ENCODE measurements at places on chromosomes 11 and 22.

- H3K27ac ChIP-seq: no peak overlapping the region
- no peaks in the 10 kb centered on the region for H3K27me3 ChIP-seq
- no peaks in the 10 kb centered on the region for H3K4me1 ChIP-seq
- no peaks in the 10 kb centered on the region for H3K36me3 ChIP-seq
Observed at GRCh38 chr11:79488286-79488685, 47.5 kb upstream of the TENM4 start.

- peaks cover 58% of the 10 kb centered on the region for H3K4me1 ChIP-seq
- no peaks in the 10 kb centered on the region for H3K36me3 ChIP-seq
Observed at GRCh38 chr11:66112601-66113499, 42.8 kb downstream of the PACS1 start.

DNA sequence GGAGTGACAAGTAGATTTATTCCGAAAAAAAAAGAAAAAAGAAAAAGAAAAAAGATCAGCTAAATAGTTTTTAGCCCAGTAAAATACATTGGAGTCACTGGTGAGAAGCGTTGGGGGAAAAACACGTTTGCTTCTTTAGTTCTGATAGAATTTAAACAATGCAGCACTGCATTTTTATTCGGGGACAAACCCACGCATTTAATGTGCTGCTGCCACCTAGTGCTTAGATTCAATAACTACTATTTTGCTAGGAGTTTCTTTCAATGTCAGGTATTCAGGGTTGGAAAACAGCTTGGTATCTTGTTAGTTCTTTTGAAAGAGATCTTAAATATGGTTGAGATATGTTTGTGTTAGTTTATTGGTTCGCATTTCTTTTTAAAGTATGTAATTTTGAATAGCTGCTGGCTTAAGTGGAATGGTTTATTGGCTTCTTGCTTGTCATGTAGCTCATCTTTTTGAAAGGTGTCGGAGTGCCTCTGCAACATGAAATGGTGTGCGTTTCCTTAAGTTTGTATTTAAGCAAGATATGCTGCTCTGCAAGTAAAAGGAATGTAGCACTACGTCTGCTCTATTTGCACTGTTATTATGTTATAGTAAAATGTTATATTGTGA, 41.9 kb downstream of the SVIP start:
- no peak for DNase-seq
- no peak overlapping the region for H3K27ac ChIP-seq
- no peak overlapping the region for H3K4me3 ChIP-seq
- H3K4me1 ChIP-seq: no peaks in the 10 kb centered on the region
- no peaks in the 10 kb centered on the region for H3K27me3 ChIP-seq
- no peaks in the 10 kb centered on the region for H3K36me3 ChIP-seq

DNA sequence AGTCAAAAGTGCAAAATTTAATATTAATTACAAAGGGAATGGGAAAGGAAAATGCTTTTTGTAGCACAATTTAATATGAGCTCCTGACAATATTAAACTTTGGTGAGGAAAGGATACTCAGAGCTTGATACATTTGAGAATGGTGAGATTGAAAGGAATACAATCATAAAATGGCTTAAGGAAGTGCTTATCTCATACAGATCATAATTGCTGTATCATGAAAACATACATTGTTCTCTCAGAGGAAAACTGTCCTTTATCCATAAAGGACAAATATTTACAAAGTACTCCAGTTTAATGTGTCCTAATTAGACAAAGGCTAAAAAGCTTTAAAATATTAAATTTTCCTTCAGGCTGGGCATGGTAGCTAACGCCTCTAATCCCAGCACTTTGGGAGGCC, 260.4 kb downstream of the TMEM135 start:
- no peak for DNase-seq
- H3K27me3 ChIP-seq: no peaks in the 10 kb centered on the region
- no peak overlapping the region for H3K27ac ChIP-seq
- H3K4me1 ChIP-seq: no peaks in the 10 kb centered on the region

GRCh38 chr11:69540118-69541000, 58.9 kb downstream of the LINC01488 start:
- peaks cover 4% of the 10 kb centered on the region for H3K27me3 ChIP-seq
- no peaks in the 10 kb centered on the region for H3K4me1 ChIP-seq
- H3K4me3 ChIP-seq: no peak overlapping the region

GRCh38 chr11:33646629-33647028, 54.0 kb downstream of the C11orf91 start:
- DNase-seq: no peak
- no peaks in the 10 kb centered on the region for H3K36me3 ChIP-seq
- H3K4me1 ChIP-seq: no peaks in the 10 kb centered on the region
- no peak overlapping the region for H3K27ac ChIP-seq
- no peaks in the 10 kb centered on the region for H3K27me3 ChIP-seq
- no peak overlapping the region for H3K4me3 ChIP-seq

- H3K4me3 ChIP-seq: no peak overlapping the region
- no peaks in the 10 kb centered on the region for H3K27me3 ChIP-seq
- no peak overlapping the region for H3K27ac ChIP-seq
- DNase-seq: no peak
- H3K36me3 ChIP-seq: peaks cover 50% of the 10 kb centered on the region
Observed at GRCh38 chr11:61353131-61354067, 8.3 kb downstream of the CYB561A3 start.

GRCh38 chr11:109783840-109784239, 309.4 kb upstream of the ZC3H12C start:
- no peaks in the 10 kb centered on the region for H3K27me3 ChIP-seq
- no peaks in the 10 kb centered on the region for H3K36me3 ChIP-seq
- no peaks in the 10 kb centered on the region for H3K4me1 ChIP-seq
- no peak overlapping the region for H3K27ac ChIP-seq

DNA sequence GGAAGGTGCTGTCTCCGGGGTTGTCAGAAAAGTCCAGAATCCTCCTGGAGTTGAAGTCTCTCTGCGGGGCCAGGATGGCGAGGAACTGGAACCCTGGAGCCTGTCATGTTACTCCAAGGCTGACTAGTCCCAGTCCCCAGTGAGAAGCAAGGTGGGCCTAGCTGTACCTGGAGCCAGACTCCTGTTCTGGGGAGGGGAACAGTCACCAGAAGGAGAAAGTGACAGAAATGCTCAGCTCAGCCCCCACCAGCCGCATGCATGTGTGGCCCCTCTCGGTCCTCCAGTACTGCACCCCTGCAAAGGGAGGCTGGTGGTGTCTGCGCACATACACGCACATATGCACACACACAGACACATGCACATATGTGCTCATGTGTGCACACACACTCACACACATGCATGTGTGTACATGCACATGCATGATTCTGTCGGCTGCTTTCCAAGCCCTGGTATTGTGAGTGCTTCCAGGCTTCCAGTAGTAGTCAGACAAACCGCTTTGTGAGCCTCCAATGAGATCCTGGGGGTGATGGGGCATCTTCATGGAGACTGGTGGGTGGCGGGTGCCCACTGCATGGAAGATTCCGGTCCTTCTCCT, 54.3 kb downstream of the RTL6 start:
- H3K4me3 ChIP-seq: no peak overlapping the region
- H3K27ac ChIP-seq: no peak overlapping the region
- H3K4me1 ChIP-seq: no peaks in the 10 kb centered on the region
- no peak for DNase-seq
- no peaks in the 10 kb centered on the region for H3K27me3 ChIP-seq
